ENCODE measurements at places on chromosomes 7 and 10.
A peak's percentile ranks its signal among the peaks of the same experiment; 100 is the strongest.

DNA sequence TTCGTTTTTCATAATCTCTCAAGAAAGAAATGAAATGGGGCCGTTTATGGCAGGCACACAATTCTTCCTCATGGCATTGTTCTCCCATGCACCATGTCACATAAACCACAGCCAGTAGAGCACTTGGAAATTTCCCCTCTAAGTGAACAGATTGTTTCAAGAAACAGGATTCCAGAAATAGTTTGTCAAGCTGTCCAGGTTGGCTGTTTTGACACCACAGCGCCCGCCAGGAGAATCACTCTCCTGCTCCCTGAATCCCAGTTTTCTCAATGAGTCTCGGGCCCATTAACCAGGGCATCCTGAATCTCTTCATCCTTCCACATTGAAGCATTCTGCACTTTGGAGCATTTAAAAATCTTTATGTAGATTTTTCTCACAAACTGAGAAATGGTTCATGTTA, 172.2 kb upstream of the NEBL start:
- DNase-seq: no peak

- DNase-seq: no peak
Measured at GRCh38 chr10:7243873-7244272, 167.0 kb downstream of the SFMBT2 start.

DNA sequence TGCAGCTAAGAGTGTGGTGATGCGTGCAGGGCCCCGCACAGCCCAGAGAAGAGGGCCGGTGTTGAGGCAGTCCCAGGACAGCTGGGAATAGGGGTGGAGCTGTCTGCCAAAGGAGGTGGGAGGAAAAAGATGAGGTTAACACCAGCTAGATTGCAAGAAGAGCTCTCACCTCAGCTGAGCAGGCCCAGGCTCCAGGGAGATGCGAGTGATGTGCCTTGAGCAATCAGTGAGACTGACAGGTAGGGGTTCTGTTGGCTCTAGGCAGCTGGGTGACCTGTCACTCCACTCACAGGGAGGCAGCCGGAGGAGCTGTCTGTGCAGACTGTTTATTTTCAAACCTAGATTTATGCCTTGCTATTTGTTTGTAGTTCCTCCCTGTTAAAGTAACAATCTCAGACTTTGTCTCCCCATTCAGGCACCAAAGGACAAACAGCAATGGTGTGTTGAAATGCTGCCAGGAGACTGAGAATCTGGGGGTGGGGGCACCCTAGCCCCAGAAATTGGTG, 205.1 kb upstream of the CXCL12 start:
- no peak for DNase-seq

GRCh38 chr7:135121868-135122267, 26.0 kb upstream of the TMEM140 start:
- no peak for DNase-seq

DNA sequence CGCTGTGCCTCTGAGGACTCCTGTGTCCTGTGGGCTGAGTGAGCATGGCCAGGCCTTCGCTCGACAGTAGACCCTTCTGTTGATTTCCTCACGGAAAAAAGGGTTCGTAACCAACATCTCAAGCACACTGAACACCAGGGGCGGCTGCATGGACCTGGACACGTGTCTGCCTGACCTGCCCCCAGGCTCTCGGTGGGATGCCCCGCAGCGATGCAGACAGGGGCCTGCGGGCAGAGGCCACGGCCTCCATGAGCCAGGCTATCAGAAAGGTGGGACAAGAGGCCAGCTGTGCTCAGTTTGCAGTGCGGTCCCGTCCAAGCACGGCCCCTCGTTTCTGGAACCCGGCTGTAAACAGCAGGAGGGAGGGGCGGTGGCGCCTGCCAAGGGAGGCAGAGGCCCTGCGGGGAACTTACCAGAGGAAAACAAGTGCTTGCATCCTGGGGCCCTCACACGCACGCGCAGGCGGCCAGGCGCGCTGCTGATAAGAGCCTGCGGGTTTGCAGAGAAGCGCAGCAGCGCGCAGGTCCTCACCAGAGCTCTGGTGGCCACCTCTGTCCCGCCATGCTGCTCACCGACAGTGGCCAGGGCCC, 10.6 kb downstream of the GPR146 start:
- DNase-seq: no peak

DNA sequence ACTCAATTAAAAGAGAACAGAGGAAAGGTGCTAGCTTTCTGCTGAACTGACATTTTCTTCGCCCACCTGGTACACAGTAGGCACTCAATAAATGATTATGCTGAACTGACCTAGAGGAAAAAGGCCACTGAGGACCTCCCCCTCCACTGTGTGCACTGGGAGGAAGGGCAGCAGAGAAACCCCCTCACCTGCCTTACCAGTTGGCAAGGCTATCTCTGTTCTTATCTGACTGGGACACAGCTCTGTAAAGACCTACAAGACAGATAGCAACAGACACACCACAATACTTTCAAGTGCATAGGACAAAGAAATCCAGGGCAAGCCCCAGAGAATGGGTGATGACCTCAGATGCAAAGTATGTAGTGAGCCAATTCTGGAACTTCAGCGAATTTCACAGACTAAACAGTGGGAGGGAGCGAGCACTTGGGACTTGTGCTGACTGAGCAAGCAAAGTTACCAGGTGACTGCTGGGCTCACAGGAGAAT, 30.4 kb downstream of the PDLIM1 start:
- peak; percentile 95 for DNase-seq

GRCh38 chr7:28301148-28301641, 111.1 kb upstream of the CREB5 start:
- peak; percentile 66 for DNase-seq
